AG04450 (cell line): ENCODE measurements at places on chromosomes 1 and 21. TPM values are rescaled to one million over a fixed set of nuclear protein-coding genes. Genes with fewer than 3 reads are reported as not detected.

The TCP10L gene
- 0.12 and 0.19 TPM in 2 replicates for polyA plus RNA-seq

The KRTAP25-1 gene
- polyA plus RNA-seq, result not detected in 2 replicates

The GSTM5 gene
- 11.6 and 12.5 TPM in 2 replicates for polyA plus RNA-seq

The ZYG11A gene
- polyA plus RNA-seq, result 1.0 and 1.1 TPM in 2 replicates

The LHX8 gene
- not detected in 2 replicates for polyA plus RNA-seq

The CFAP141 gene
- polyA plus RNA-seq, result not detected in 2 replicates

The NTMT2 gene
- polyA plus RNA-seq, result not detected in 2 replicates

The SLC44A3 gene
- 3.2 and 3.4 TPM in 2 replicates for polyA plus RNA-seq

The LRRC53 gene
- not detected in 2 replicates for polyA plus RNA-seq

The BRINP3 gene
- polyA plus RNA-seq, result 0.09 and 0.14 TPM in 2 replicates

The CD52 gene
- polyA plus RNA-seq, result not detected in 2 replicates

The MYOG gene
- polyA plus RNA-seq, result not detected in 2 replicates

The TMOD4 gene
- polyA plus RNA-seq, result not detected in 2 replicates

The CDKN2C gene
- 9.5 and 12.5 TPM in 2 replicates for polyA plus RNA-seq

The RYR2 gene
- not detected in 2 replicates for polyA plus RNA-seq

- no peak for DNase-seq
Measured at GRCh38 chr1:54701996-54702395, 13.7 kb upstream of the TTC4 start.

DNA sequence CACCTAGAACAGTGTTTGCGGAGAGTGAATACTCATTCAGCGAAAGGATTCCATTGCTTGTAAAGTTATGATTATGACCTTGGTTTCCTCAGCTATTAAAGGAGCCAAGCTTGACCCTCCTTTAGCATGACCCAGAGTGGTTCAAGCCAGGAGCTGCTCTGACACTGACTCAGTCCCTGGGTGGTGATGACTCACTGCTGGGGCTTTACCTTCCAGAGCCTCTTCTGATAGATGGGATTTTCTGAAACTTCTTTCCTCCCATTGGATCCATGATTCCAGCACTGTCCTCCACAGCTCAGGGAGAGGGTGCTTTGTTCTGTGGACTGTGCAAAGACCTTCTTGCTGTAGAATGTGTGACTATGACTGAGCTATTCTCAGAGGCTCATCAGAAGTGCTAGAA lies 77.4 kb downstream of the S1PR1 start:
- DNase-seq, result no peak

GRCh38 chr1:43947061-43947873 lies 517 bp downstream of the IPO13 start:
- DNase-seq, result no peak

- no peak for DNase-seq
Measured at GRCh38 chr1:181187337-181188126, 99.0 kb downstream of the IER5 start.

GRCh38 chr1:171793636-171794035 lies 12.2 kb downstream of the METTL13 start:
- no peak for DNase-seq

DNA sequence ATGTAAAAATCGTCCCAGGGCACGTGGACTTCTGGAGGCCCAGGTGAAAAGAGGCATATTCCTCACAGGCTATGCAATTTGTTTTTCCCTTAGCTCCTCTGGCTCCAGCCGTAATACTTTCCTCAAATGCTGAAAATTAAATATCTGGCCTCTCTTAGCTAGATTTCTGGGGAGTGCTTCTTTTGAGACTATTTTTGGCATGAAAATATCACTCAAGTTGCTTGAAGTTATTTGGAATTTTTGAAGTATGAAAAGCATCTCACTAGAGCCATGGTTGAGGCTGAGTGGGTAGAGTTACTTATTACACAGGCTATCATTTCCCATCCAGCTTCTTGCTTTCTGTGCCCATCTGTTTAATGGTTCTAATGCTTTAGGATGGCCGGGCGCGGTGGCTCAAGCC lies 59.7 kb downstream of the MYOM3 start:
- DNase-seq, result no peak

DNA sequence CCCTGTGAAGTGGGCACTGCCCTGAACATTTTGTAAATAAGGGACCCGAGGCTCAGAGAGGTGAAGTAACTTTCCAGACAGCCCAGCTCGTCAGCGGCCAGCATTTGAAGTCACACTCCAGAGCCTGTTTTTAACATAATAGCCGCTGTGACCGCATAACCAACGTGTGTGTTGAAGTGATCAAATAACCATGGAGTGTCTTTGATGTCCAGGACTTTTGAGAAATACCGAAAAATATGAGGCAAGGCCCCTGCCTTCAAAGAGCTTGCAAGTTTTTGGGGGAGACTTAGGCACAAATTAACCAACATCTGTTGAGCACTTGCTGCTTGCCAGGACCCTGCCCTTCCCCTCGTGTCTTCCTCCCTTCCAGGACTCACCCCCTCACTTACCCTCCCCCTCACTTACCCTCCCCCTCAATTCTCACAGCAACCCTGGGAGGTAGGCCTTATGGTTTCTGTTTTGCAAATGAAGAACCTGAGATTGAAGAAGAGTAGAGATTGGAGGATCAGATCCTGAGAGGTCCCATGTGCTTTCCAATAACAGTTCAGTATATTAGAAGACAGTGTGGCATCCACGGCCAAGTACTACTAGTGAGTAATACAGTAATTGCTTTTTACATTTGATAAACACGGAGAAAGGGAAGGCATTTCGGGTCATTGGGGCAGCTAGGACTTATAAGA lies 1.3 kb upstream of the SLC16A1 start:
- DNase-seq, result peak; percentile 69

DNA sequence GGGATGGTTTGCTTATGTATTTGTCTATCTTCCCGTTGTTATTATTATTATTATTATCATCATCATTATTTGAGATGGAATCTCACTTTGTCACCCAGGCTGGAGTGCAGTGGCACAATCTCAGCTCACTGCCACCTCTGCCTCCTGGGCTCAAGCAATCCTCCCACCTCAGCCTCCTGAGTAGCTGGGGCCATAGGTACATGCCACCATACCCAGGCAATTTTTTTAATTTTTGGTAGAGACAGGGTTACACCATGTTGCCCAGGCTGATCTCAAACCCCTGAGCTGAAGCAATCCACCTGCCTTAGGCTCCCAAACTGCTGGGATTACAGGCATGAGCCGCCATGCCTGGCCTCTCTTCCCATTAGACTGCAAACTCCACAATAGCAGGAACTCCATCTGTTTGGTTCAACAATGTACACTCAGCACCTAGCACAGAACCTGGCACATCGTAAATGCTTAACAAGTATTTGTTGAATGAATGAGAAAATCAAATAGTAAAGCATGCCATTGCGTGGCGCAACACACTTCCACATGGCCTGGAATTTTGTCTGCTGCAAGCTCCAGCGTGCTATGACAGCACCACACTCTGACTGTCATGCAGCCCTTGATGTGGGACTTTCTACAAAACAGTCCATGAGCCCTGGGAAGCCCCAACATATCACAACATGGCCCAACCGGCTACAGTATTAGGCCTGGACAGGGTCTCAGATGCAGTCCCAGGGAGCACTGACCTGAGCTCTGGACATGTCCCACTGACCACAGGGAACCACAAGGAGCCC lies 3.8 kb upstream of the TINAGL1 start:
- no peak for DNase-seq

GRCh38 chr1:32345289-32345827 lies 9.3 kb upstream of the MARCKSL1 start:
- no peak for DNase-seq

GRCh38 chr1:172719694-172720138 lies 60.8 kb downstream of the FASLG start:
- no peak for DNase-seq

GRCh38 chr21:43211072-43211759 lies 42.4 kb downstream of the CRYAA start:
- DNase-seq, result no peak

DNA sequence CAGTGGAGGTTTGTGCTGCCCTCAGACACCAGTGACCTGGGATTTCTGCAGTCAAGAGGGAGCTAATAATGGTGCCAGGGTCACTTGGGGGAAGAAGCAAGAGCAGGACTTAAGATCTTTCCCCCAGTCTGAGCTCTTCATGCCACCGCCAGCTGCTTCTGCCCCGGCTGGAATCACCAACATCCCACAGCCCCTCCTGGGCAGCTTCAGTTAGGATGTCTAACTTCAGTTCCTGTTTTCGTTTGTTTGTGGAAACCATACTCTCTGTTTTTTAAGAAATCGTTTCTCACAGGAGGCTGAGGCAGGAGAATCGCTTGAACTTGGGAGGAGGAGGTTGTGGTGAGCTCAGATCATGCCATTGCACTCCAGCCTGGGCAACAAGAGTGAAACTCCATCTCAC lies 25.6 kb upstream of the PRDM2 start:
- DNase-seq, result no peak

GRCh38 chr1:202186327-202186726 lies 7.3 kb upstream of the LGR6 start:
- no peak for DNase-seq

- DNase-seq, result no peak
Measured at GRCh38 chr1:234980645-234981396, 147.8 kb downstream of the TOMM20 start.

- DNase-seq, result no peak
Measured at GRCh38 chr1:64282351-64282750, 78.9 kb downstream of the UBE2U start.

- DNase-seq, result no peak
Measured at GRCh38 chr1:86155051-86155806, 1.3 kb downstream of the COL24A1 start.

GRCh38 chr1:178694923-178695525 lies 30.0 kb upstream of the RALGPS2 start:
- no peak for DNase-seq

GRCh38 chr1:236142253-236143103 lies at the start of gene GPR137B:
Gene GPR137B (plus strand): TSS chr1:236142539. CDS start chr1:236142623, 84 bp downstream.
- no peak for DNase-seq

- no peak for DNase-seq
Measured at GRCh38 chr1:168136709-168137514, at the start of gene GPR161. Gene GPR161 (minus strand): TSS chr1:168136930. CDS start chr1:168104850, 32,080 bp downstream.

DNA sequence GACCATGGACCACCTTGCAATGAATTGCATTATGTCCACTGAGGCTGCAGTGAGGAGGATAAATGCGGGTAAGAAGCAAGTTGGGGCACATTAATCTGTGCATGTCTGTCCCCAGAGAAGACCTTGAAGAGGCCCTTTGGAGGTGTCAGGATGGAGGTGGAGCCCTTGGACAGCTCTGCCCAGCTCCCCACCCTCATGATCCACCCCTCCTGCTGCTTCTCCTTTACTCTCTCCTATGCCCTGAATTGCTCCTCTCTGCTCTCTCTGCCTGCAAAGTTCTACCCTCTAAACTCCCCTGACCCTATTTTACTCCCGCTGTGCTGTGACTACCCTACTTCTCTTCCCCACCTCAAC lies 292.4 kb upstream of the USP24 start:
- DNase-seq, result no peak

- DNase-seq, result peak; percentile 75
Measured at GRCh38 chr1:163071405-163072255, 2.5 kb downstream of the RGS4 start.

DNA sequence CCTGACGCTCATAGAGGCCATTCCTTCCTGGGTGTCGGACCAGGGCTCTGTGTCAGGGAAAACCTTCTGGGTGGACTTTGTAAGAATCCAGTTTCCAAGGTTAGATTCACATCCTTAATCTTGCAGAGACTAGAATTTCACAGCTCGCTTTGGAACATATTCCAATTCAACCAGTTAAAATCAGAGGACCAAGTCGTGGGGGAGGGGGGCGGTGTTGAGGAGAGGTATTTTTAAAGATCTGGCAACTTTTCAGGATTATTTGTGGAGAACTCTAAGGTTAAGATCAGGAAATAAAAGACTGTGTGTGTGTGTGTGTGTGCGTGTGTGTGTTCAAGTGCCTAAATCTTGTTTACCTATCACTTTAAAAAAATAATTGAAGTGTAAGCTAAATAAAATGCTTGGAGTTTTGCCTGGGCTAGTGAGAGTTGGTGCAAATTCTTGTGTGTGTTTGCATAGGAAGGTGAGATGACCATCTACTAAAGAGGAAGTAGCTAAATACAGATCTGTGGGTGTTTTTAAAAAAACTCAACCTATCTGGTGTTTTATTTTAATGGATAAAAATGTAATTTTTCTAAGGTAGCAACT lies 21.8 kb downstream of the TENT5C start:
- no peak for DNase-seq

- no peak for DNase-seq
Measured at GRCh38 chr1:30856260-30856790, 52.2 kb downstream of the SDC3 start.

DNA sequence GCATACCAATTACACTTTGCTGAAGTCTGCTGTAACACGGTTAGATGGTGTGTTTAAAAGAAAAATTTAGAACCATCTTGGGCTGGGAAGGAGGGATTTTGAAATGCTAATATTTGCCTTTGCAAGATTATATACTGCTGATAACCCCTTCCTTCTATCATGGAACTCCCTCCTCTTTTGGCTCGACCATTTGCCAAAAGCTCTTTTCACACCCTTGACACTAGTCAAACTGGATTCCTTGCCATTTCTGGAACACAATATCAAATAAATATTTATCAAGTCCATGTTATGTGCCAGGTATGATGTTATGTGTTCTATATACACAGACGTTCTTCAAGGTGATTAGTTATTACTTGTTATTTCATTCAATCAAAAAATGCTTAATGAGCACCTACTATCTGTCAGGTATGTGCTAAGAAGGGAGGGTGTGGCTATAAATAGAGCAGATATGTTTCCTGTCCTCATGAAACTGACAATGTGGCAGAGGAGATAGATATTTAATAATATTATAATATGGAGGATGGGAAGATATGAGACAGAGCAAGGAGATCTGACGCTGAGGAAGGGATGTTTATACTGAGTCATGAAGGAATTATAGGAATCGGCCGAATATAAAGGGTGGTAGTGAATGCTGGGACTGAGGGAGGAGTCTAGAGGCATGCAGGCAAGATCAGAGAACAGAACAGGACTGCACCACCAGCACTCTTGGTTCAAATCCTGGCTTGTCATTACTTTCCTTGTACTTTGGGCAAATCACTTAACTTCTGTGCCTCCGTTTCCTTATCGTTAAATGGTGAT lies 16.1 kb upstream of the XPR1 start:
- DNase-seq, result peak; percentile 63

DNA sequence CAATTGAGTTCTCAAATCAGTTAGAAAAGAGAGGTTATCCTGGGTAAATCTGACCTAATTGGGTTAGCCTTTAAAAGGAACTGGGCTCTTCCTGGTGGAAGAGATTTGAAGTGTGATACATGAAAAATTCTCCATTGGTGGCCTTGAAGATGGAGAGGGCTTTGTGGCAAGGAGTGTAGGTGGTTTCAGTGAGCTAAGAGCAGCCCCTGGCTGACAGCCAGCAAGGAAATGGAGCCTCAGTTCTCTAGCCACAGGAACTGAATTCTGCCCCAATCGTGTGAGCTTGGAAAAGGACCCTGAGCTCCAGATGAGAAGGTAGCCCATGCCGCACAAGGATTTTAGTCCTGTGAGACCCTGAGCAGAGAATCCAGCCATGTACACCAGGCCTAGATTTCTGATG lies 12.7 kb upstream of the HYI start:
- DNase-seq, result no peak

DNA sequence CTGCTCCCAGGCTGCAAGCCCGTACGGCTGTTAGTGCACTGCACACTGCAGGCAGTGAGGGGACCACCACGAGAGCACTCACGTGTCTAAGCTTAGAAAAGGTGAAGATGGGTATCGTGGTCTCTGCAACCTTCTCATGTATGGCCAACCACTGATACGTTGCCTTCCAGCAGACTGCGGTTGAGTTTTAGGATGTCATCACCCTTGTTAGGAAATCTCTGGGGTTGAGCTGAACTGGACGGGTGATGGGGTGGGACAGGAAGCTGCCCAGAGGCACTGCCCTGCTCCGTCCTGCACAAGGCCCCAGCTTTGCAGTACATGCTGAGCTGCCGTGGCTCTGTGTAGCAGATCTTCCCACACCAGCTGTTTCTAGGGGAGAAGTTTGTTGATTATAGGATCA lies 43.3 kb downstream of the FAAP20 start:
- no peak for DNase-seq

GRCh38 chr1:37051346-37051745 lies 17.0 kb upstream of the GRIK3 start:
- no peak for DNase-seq
